ENCODE measurements at places on chromosomes 6 and 20. TPM values are rescaled to one million over a fixed set of nuclear protein-coding genes. Genes with fewer than 3 reads are reported as not detected.

Gene POU3F2
- total RNA-seq: not detected

Gene IL20RA
- 0.40 TPM for total RNA-seq

Gene UNC93A
- total RNA-seq: not detected

Gene PACSIN1
- total RNA-seq: not detected

Gene AGPAT4
- 0.84 TPM for total RNA-seq

Gene SRSF3
- total RNA-seq: 182 TPM

Gene GNAS
- 1,386 TPM for total RNA-seq

Gene LTA
- total RNA-seq: not detected

Gene MEI4
- not detected for total RNA-seq

Gene C20orf144
- not detected for total RNA-seq

All from psoas muscle (tissue), 8 donors.